Smooth muscle cell of bladder (primary cell): ENCODE measurements at places on chromosomes 6 and 20. TPM values are rescaled to one million over a fixed set of nuclear protein-coding genes. Genes with fewer than 3 reads are reported as not detected.

Gene PRSS35
- 6.1 and 9.7 TPM in 2 replicates for total RNA-seq

Gene SIRPD
- total RNA-seq = not detected in 2 replicates

Gene RALY
- total RNA-seq = 48.7 and 52.6 TPM in 2 replicates

Gene HLA-DOB
- 0.09 and 0.14 TPM in 2 replicates for total RNA-seq
